ENCODE measurements at places on chromosomes 3 and 15.
A peak's percentile ranks its signal among the peaks of the same experiment; 100 is the strongest.

GRCh38 chr3:10008588-10009344 lies 17.5 kb upstream of the FANCD2 start:
- peak; percentile 75 for DNase-seq

DNA sequence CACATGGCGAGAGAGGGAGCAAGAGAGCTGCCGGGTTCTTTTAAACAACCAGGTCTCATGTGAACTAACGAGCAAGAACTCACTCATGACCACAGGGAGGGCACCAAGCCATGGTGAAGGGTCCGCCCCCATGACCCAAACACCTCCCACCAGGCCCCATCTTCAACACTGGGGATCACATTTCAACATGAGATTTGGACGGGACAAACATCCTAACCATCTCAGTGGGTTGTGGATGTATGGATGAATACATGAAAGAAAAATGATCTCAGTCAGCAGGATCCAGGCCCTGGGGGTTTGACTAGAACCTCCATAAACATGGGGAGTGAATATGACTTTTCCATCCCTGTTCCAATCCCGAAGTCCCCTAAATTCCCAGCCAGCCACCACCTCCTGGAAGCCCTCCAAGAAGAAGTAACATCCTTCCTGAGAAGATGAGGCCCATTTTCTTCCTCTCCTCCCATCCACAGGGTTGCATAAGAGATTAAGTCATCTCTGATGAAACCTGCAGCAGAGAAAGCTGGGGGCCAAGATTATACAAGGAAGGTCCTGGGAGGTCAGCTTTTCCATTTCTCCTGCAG lies 9.5 kb downstream of the CAV3 start:
- DNase-seq = no peak

- no peak for DNase-seq
Measured at GRCh38 chr3:10160925-10161324, 3.8 kb upstream of the IRAK2 start.

GRCh38 chr15:41980654-41981323 lies 8.4 kb upstream of the EHD4 start:
- no peak for DNase-seq

GRCh38 chr3:184741259-184741556 lies 29.3 kb upstream of the MAGEF1 start:
- no peak for DNase-seq

DNA sequence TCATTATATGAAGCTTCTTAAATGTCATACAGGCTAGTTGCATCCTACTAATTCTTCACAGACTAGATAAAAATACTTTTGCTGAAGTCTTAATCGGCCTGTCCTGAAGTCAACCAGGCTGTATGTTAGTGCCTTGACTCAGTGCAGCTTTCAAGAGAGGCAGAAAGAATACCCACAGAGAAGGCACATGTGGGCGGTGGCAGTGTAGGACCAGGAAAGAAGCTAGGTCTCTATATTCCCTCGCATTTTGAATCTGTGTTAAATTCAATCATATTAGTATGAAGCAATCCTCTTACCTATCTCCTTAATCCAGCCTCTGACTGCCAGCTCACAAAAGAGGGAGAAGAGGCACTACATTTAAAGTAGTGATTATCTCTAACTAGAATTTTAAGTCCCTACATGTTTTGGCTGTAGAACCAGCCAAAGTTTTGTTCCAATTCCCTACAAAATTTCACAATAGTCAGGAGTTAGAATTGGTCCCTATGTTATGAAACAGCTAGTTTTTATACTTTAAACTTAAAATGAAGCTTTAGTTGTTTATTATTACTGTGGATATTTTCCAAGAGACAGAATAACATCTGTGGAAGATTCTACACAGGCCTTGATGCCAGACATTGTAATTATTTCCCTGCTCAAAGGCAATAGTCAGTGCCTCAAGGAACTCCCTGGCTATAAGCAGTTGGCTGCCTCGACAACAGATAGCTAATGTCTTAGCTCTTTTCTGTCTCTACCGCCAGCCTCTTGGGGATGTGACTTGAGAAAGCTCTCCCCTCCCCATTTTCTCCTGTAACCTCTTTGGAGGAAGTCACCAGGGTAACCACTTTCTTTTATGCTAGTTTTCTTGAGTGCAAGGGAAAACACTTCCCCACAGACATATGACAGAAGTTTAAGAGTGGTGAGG lies 31.9 kb downstream of the CRTC3 start:
- no peak for DNase-seq

GRCh38 chr3:99883138-99883461 lies 65.4 kb downstream of the CMSS1 start:
- DNase-seq = no peak

GRCh38 chr3:174495928-174496327 lies 363.2 kb upstream of the NAALADL2 start:
- no peak for DNase-seq

DNA sequence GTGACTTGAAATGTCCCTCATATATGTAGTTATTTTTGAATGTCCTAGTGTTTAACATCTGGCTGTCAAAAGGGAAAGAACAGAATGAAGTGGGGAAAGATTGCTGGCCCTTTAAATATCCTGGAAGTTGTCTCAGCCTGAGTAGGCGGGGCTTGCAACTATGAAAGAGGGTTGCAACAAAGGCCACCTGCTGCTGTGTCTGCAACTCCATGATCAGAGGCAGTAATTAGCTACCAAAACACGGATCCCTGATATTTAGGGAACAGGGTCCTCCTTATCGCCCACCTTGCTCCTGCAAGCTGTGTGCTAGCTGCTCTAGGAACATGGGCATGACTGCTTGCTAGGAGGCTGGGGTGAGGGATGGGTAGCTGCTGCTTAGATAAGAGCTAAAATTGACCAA lies 100.2 kb upstream of the CFAP20DC start:
- no peak for DNase-seq

- DNase-seq = no peak
Measured at GRCh38 chr3:122312826-122313225, 12.2 kb upstream of the CSTA start.

- DNase-seq = no peak
Measured at GRCh38 chr3:43512754-43513404, 108.9 kb downstream of the ANO10 start.

DNA sequence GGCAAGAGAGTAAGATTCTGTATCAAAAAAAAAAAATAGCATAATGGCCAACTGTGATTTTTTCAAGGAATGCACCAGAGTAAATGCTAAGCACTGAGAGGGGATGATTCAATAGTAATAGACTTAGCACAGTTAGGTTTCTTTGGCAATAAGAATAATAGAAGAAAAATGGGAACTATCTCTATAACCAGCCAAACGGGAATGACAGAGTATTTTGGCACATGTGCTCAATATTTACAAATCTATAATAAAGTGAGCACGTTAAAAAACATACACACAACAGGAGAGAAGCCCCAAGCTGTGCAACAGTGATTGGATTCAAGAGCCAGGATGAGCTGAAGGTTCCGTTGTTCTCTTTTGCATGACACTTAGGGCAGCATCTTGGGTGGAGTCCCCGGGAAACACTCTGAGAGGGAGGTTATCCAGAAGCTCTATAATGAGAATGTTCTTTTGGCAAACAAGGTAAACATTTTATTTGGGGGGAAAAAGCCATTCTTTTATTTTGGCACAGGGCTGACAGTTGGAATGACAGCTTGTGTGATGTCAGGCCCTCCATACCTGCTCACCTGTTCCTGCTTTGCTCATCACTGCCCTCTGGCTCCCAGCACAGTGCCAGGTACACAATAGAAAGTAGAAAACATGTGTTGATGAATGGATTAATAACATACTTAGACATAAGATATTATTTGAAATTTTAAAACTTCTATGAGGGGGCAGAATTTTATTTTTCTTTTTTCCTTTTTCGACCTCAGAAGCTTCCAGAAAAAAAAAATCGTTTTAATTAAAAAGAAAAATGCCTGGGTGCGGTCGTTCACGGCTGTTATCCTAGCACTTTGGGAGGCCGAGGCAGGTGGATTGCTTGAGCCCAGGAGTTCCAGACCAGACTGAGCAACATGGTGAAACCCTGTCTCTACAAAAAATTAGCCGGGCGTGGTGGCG lies 44.0 kb upstream of the MUC4 start:
- DNase-seq = no peak

DNA sequence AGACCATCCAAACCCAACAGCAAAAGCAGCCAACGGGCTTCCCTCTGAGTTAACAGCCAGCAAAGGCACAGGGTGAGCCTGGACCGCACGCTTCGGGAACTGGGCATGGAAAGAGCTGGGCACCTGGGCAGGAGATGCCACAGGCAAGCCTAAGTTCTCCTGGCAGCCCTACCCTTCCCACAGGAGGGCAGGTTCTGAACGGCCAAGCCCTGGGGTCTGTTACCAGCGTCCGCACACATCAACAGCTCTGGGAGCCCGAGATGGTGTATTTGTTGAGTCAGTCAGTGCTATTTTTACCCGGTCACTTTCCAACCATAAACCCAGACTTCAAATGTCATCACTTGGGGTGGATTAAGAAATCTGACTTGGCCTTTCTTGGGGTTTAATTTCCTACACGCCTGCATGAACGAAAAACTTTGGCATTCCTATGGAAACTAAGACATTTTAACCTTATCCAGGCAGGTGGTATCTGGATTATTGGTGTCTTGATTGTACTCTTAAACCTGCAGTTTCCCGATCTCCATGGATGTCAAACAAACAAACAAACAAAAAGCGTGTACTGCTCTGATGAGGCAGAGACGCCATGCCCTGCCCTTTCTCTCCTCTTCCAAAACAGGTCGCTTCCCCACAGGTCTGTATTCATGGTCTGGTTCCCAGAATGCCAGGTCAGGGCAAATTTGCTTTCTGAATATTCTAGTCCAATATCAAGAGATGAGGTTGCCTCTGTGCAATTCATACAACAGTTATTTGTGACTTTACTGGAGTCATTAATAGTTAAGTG lies 99.7 kb downstream of the XXYLT1 start:
- DNase-seq = no peak

DNA sequence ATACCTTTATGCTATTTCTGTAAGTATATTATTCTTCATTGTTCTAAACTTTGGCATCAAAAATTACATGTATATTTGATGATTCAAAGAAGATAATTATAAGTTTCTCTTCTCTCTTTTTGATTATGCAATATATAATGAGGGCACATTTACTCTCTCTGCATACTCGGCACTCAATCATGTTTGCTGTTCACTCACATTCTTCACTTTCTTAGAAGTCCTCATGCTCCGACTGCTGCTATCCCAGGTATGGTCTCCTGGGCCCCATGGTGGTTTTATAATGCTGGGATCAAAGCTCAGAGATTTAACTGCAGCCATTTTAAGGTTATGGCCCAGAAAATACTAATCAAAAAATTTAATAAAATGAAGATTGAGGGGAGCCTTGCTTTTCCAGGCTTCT lies 529.7 kb upstream of the IL12A start:
- no peak for DNase-seq

DNA sequence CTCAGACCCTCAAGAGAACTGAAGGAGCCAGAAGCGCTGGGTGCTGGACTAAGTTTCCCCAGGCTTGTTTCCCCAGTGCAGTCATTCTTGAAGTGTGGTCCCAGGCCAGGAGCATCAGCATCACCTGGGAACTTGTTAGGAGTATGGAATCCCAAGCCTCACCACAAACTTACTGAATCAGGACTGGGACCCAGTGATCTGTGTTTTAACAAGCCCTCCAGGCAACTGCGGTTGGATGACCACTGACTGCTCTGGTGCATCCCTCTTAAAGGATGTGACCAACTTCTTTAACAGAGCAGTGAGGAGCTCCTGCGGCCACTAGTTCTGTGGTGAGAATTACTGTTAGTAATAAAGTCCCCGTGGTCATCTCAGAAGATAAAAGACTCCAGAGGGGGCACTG lies 62.4 kb upstream of the DAZL start:
- DNase-seq = no peak

DNA sequence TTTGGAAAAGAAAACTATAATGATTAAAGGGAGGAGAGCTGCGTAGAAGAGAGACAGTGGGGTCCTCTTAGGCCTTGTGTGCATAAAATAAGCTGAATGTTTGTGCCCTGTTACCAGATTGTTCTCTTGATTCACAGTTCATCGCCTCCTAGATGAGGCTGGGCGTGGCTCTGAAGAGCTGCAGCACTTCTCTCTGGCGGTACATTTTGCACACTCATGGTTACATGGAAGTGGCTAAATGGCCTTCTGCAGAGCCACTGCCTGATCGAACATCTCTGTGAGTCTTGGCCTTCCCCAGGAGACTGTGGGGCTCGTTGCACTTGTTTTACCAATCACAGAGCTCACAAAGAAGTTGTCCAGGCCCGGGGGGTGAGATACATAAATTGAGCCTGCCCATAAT lies 208.8 kb downstream of the GABRG3 start:
- DNase-seq = no peak

DNA sequence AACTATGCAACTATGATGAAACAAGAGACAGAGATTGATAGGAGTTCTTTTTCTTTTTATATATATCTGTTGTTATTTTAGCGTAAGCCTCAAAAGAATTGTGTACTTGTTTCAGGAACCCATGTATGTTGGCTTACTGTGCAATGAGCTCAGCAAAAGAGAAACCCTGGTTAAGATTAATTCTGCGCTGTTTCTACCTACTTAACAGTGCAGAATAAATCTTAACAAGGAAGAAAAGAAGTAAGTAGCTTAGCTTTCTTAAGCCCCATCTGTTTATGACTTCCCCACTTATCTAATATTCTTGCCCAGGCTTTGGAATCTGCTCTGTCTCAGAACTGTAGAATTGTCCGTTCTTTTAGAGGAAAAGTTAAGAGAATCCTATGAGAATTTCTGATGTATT lies 27.4 kb downstream of the ECT2 start:
- DNase-seq = no peak

- DNase-seq = no peak
Measured at GRCh38 chr15:36334059-36334458, 245.4 kb upstream of the CDIN1 start.

DNA sequence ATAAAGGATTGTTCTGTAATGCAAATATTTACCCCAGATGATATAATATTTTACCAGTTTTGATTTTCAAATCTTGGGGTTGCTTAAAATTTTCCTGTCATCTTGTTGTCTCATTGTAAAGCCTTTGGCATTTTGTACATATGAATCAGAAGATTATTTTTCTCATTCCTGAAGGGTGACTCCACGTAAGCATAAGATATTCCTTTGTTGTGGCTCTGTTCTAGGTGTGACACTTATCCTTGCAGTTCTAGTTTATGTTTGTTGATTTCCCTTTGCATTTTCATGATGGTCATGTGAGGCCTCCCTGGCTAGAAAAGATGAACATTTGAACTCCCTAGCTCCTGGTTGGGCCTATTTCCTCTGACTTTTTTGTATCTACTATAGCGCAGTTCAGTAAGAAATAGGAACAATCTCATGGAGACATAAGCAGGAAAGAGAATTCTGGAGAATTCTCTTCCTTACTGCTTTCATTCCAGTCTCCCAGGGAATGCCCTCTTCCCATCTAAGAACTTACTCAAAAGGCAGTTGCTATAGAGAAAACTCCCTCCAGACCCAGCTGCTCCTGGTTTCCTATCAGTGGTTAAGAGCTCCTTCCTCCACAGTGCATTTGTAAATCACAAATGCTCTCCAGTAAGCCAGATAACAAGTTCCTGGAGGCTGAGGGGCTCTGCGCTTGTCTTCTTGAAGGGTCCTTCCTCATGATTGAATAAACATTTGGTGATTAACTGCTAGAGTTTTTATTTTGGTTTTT lies 124.7 kb downstream of the WNT5A start:
- DNase-seq = no peak

GRCh38 chr15:90924375-90924774 lies 8.0 kb downstream of the HDDC3 start:
- no peak for DNase-seq

- DNase-seq = peak; percentile 51
Measured at GRCh38 chr3:196639483-196640296, at the start of gene NRROS. Gene NRROS, plus strand, starts transcription at chr3:196639694. Its CDS starts 14,846 bp downstream, at chr3:196654540.

- DNase-seq = no peak
Measured at GRCh38 chr15:38781196-38781595, 216.6 kb upstream of the RASGRP1 start.

All from hypothalamus (tissue), 51 donors.